ENCODE measurements at places on chromosomes 11 and 22. TPM values are rescaled to one million over a fixed set of nuclear protein-coding genes. Genes with fewer than 3 reads are reported as not detected.

DNA sequence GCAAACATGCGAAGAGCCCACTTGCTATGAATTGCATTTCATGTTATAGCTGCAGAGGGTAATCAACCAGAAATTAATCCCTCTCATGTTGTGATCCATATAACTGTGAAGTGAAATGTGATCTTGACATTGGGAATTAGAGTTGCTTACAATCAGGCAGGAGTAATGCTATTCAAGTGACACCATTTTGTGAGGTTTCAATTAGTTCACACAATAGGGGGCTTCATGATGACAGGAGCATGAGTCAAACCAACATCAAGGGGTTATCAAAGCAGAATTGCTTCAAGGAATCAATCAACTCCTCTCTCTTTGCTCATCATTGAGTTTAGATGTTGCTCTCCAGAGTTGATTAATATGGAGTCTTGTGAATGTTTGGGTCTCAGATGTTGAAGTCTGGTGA is 1585.2 kb upstream of the TENM4 start:
- DNase-seq, result no peak

DNA sequence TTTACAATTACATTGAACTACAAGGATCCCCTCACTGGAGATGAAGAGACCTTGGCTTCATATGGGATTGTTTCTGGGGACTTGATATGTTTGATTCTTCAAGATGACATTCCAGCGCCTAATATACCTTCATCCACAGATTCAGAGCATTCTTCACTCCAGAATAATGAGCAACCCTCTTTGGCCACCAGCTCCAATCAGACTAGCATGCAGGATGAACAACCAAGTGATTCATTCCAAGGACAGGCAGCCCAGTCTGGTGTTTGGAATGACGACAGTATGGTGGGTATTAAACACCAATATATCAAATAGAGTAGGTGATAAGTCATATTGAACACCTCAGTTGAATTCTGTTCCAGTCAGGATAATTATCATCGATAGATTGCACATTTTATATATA is 4.4 kb downstream of the FBXO7 start:
- DNase-seq, result no peak

- no peak for DNase-seq
These were observed 37.6 kb upstream of the MN1 start for GRCh38 chr22:27839057-27839660.

The SLC22A8 gene
- not detected for total RNA-seq

- DNase-seq, result no peak
These were observed 2.2 kb downstream of the UBXN1 start for GRCh38 chr11:62676698-62677097.

The MCHR1 gene
- 0.19 TPM for total RNA-seq

GRCh38 chr11:58622344-58622743 is at the start of gene CNTF:
Gene CNTF (plus strand): TSS chr11:58622665. CDS start chr11:58622753, 88 bp downstream.
- DNase-seq, result no peak

The SLC22A25 gene
- not detected for total RNA-seq

- no peak for DNase-seq
These were observed 5.4 kb upstream of the GAS2L1 start for GRCh38 chr22:29300807-29301601.

DNA sequence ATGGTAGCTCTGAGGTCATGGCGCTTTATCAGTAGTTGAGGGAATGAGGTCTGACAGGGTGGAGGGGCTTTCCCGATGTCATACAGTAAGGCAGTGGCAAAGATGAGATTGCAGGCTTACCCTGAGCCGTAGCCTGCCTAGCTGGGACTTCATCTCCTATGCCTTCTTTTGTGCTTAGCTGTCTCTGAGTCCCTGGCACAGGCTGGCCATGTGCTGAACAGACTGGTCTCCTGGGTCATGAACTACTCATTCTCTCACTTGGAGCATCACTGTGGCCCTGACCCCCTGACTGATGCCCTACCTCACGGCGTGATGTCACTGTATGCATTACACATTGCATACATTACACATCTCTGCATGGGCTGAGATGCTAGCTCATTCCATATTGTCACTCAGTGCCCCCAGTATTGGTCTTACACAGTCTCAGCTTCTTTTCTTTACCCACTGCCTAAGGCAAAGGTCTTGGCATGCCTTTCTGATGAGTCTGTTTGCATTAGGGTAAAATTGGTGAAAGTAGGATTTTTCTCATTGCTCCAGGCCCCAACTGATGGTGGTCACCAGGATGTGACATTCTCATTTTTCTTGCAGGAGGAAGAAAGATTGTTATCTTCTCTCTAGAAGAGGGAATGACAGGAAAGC is 389.4 kb upstream of the CADM1 start:
- DNase-seq, result no peak

DNA sequence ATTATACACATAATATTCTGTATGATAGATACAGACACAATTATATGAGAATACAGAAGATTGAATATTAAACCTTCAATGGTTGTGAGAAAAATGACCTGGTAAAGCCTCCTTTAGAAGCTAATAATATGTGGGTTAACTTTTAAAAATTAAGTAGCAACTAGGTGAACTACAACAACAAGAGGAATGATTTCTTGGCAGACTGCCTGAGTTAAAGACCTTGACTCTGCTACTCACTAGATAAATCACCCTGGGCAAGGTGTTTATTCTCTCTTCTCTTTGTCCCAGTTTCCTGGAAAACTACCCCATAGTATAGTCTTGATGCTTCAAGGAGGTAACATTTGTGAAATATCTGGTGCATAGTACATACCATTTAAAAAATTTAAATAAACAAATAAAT is 519.6 kb upstream of the TENM4 start:
- no peak for DNase-seq

The KCTD17 gene
- 12.5 TPM for total RNA-seq

- no peak for DNase-seq
These were observed 927.9 kb downstream of the OPCML start for GRCh38 chr11:132604431-132604830.
